ENCODE measurements at places on chromosomes 3 and 15.

DNA sequence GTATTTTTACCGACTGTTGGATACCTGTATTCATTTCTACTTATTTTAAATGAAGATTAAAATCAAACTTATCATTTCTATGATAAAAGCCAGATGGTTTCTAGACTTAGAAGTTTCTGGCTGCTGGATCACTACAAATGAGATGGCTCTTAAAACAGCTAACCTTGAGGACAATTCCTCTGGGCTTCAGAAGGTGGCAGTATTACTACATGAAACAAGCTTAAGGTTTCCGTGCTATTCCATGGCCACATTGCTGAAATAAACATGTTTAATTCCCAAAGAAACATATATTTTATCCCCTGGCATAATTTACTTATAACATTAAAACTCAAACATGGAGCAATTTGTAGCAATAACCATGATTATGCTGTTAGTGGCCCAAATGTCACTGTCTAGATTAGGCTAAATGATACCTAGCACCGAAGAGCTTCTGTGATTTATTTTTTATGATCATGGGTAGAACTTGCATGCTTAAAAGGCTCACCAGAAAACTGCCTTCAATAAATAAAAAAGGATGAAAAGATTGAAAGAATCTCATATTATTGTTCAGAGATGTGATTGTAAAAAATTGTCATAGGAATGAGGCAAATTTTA is 204.0 kb upstream of the NANOGP8 start:
- DNase-seq, result peak; percentile 63

GRCh38 chr3:123467046-123467445 is 18.2 kb upstream of the ADCY5 start:
- no peak for DNase-seq

GRCh38 chr15:101692801-101693598 is 31.3 kb downstream of the TARS3 start:
- no peak for DNase-seq

GRCh38 chr3:173793963-173794362 is 396.4 kb downstream of the NLGN1 start:
- no peak for DNase-seq

- DNase-seq, result no peak
Measured at GRCh38 chr3:38153221-38153620, 12.1 kb upstream of the OXSR1 start.

GRCh38 chr15:52421029-52421428 is 107.7 kb downstream of the MYO5A start:
- no peak for DNase-seq

DNA sequence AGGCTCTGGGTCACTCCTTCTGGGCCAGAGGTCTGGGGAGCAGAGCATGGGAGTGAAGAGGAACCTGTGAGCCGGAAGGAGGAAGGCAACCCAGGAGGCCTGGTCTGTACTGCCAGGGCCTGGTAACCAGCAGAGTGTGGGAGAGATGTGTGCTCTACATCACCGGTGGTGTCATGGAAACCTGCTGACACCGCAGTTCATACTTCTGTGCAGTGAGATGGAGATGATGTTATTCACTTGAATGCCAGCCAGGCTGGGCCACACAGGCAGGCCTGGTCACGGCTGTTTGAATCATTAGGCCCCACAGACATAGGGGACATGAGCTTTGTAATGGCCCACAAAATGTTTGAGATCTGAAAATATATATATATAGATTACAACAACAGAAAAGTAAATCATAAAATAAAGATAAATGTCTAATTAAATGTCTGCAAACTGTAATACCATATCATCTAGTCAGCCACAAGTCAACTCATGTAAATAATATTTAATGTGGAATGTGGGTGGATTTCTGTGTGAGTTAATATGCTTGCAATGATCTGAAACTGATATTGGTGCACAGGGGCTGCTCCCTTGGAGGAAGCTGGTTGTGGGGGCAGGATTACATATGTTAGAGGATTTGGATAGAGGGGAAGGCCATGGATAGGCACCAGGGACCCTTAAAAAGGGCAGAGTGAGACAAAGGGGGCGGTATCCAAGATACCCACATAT is 108.5 kb upstream of the PFN2 start:
- peak; percentile 60 for DNase-seq

DNA sequence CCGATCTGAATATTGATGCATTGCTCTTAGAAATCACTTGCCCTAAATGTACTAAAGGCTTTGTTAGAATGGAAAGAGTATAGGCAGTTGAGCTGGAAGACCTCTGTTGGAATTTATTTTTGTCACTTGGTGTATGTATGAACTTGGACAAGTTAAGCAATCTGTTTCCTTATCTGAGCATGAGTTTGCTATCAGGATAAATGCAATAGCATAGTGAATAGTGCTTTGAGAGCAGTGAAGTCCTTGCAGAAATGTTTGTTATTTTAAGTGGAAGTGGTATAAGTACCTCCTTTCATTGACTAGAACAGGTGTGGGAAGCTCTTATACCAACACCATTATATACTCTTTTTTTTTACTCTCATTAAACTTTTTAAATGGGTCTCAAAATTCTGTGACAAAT is 146.4 kb upstream of the ONECUT1 start:
- DNase-seq, result no peak

All from muscle of arm (tissue), 14 donors.